ENCODE measurements at places on chromosomes 7 and 10.

DNA sequence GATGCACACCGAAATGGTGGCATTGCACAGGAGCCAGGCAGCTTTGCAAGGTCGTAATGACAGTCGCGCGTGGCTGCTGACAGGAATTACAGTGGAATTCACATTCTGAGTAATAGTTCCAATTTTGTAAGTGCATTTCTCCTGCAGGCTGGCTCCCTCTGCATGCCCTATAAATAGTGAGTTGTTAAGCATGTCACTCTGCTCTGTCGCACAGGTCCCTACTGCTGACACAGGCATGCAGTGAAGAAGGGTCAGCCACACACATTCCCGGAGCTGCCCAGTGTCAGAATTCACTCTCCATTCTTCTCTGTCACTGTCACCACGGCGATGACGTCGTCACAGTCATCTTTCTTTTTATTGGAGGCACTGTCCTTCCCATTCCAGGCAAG lies 49.2 kb upstream of the SHH start:
- no peak for DNase-seq

DNA sequence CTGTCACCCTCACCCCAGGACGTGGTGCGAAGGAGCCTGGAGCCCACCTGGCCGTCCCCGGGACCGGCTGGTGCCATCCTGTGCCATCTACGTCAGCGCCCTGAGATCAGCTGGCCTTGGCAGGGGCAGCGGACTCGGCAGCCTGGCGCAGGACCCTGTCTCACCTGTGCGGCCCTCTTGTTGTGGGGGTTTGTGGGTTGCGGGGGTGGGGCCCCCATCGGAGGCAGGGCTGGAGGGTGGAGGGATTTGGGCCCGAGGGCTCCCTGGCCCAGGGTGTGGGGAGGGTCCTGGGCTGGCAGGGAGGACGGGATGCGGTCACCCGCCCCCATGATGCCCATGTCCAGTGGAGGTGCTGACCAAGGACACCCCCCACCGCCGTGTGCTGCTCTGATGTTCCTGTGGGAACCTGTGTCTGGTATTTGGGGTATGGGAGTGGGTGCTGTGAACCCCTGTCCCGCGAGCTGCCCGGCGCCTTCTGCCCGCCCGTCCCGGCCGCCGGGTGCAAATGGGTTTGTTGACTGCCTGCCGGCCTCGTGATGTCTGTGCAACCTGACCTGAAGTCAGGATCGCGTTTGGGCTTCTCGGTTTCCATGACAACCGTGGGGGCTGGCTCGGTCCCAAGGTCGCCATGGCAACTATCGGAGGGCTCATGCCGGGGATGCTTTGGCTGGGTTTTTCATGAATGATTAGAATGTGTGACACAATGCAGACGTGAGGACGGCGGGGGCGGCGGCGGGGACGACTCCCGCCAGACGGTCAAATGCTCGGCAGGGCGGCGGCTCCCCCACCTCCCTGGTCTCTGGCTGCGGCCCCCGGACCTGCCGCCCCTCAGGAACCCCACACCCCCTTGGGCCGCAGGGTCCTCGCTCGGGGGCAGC lies 7.3 kb downstream of the MAFK start:
- no peak for DNase-seq

- no peak for DNase-seq
Observed at GRCh38 chr10:21157664-21158063, 260.6 kb upstream of the NEBL start.

DNA sequence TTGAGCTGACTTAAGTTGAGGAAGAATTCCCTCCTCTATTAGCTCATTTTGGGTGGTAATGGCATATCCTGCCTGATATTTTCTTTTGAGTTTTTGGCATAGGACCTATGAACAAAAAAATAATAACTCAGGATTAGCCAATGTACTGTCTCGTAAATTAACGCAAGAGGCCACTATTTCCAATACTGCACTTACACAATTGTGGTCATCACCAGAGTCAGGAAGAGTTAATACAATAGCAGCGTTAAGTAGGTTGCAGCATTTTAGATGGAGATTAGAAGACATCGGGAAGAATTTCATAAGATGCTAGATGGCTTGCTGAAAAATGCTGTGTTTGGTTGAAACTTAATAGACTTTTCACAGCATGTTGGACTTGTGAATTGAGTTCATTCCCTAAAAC lies 36.4 kb downstream of the ANTXRL start:
- DNase-seq = no peak

- DNase-seq = no peak
Observed at GRCh38 chr10:1198453-1199344, 142.5 kb downstream of the WDR37 start.

DNA sequence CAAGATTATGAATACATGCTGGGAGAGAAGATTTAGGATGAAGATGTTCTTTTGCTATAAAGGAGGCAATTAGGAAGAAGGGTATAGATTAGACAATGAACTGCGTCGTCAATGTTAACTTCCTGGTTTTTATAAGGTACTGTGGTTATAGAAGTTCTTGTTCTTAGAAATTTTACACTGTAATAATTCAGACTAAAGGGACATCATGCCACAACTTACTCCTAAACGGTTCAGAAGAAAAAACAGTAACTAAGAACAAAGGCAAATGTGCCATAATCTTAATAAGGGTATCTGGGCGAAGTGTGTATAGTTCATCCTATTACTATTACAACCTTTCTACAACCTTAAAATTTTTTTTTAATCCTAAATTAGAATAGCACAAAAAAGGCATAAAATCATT lies 31.3 kb upstream of the DDC start:
- no peak for DNase-seq

- no peak for DNase-seq
Observed at GRCh38 chr10:48287417-48288391, 13.2 kb upstream of the FRMPD2 start.

DNA sequence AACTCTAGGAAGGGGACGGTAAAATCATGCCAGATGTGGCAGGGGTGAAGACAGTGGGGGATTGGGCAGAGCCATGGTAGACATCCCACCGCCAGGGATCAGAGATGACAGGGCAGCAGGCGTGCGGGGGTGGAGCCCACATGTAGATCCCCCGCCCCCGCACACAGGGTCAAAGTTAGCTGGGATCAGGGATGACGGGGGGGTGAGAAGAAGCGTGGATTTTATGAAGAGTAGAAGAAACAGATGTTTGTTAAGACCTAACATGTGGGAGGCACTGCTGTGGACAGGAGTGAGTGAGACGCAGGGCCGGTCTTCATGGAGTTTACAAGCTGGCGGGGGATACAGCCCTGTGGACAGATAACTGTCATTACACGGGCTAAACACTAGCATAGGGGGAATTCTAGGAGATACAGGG lies 154.0 kb upstream of the KLF14 start:
- DNase-seq = no peak

- no peak for DNase-seq
Observed at GRCh38 chr7:104272767-104273384, 55.5 kb upstream of the LHFPL3 start.

- no peak for DNase-seq
Observed at GRCh38 chr10:119095640-119096039, 8.3 kb upstream of the DENND10 start.

- no peak for DNase-seq
Observed at GRCh38 chr7:10083766-10084165, 889.9 kb upstream of the PHF14 start.

DNA sequence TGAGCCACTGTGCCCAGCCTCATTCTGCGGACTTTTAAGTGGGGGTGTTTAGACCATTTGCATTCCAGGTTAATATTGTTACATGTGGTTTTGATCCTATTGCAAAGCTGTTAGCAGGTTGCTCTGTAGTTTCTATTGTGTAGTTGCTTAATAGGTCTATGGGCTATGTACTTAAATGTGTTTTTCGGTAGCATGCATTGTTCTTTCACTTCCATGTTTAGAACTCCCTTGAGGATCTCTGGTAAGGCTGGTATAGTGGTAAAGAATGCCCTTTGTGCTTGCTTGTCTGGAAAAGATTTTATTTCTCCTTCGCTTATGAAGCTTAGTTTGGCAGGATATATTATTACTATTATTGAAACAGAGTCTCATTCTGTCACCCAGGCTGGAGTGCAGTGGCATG lies 13.4 kb upstream of the LRRD1 start:
- no peak for DNase-seq

- no peak for DNase-seq
Observed at GRCh38 chr10:24209432-24209771, 464 bp downstream of the KIAA1217 start.

GRCh38 chr10:3676564-3676963 lies 108.4 kb downstream of the KLF6 start:
- no peak for DNase-seq

GRCh38 chr10:74826142-74827044 lies at the start of gene KAT6B:
Gene KAT6B (plus strand): TSS chr10:74826600. CDS start chr10:74842858, 16,258 bp downstream.
- DNase-seq = peak; percentile 99

- no peak for DNase-seq
Observed at GRCh38 chr10:26937371-26937770, 76.6 kb upstream of the ABI1 start.
